Placental pericyte (primary cell): ENCODE measurements at places on chromosomes 4 and X. TPM values are rescaled to one million over a fixed set of nuclear protein-coding genes. Genes with fewer than 3 reads are reported as not detected.

Gene SLC38A5
- total RNA-seq: 2.2 and 18.9 TPM in 2 replicates

Gene GLRA2
- not detected in 2 replicates for total RNA-seq

Gene UCP1
- not detected in 2 replicates for total RNA-seq

Gene PNMA6F
- total RNA-seq: not detected in 2 replicates

Gene PRDM5
- 15.3 and 21.5 TPM in 2 replicates for total RNA-seq
